Stimulated activated CD8-positive, alpha-beta memory T cell treated with anti-CD3 and anti-CD28 coated beads, Interleukin-4, amount 100 ng/mL, for 1 hour (primary cell): ENCODE measurements at places on chromosomes 5 and 9.

GRCh38 chr9:25412646-25413045 lies 265.6 kb downstream of the TUSC1 start:
- no peak for DNase-seq

GRCh38 chr9:5838884-5839571 lies 6.1 kb upstream of the ERMP1 start:
- DNase-seq = no peak

DNA sequence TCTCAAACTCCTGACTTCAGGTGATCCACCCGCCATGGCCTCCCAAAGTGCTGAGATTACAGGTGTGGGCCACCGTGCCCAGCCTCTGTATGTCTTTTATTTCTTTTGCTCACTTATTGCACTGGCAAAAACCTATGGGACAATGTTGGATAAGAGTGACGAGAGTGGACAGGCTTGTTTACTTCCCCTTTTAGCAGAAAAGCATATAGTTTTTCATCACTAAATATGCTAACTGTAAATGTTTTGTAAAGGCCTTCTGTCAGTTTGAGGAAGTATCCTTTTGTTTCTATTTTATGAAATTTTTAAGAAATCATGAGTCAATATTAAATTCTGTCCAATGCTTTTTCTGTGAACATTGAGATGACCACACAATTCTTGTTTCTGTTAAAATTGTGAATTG lies 103.3 kb downstream of the AUH start:
- no peak for DNase-seq

DNA sequence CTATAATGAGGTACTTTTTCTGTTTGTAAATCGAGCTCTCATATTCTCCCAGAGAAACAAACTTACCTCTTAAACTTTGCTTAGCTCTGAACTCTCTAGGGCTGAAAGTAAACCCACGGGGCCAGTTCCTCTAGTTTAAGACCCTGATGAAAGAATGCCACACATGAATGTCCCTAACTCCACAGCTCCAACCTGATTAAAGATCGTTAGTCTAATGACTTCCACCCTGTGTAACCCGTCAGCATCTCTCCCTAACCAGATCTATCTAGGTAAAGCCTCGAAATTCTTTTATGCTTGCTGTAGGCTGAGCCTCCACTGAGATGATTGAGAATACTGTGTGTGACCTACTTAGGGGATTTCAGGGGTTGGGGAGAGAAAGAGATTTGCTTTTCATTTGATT lies 27.0 kb downstream of the ADRA1B start:
- DNase-seq = no peak

GRCh38 chr5:111387361-111387760 lies 125.0 kb downstream of the STARD4 start:
- DNase-seq = no peak

DNA sequence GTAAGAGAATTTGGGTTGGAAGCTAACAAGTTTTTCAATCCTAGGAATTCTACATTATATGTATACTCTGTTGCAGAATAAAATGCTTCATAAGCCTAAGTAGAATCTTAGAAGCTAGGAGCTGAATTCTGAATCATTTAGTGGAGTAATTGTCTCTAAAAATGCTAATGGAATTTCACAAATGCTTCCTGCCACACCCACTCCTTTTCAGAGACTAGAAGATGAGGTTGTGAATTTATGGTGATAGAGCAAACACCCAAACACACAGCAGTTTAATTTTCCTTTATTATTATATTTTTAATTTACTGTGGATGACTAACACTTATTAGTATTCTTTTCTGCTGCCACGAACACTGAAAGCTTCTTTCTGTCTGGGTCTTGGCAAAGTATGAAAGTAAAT lies 208.0 kb upstream of the PDE4D start:
- DNase-seq = no peak
